ENCODE measurements at places on chromosomes 3 and 15. TPM values are rescaled to one million over a fixed set of nuclear protein-coding genes. Genes with fewer than 3 reads are reported as not detected.

UCN2 gene
- not detected for total RNA-seq

ZNF80 gene
- total RNA-seq, result 5.3 TPM

LRTM1 gene
- total RNA-seq, result not detected

SPATA12 gene
- not detected for total RNA-seq

GCSAM gene
- total RNA-seq, result 14.6 TPM

ZPLD1 gene
- total RNA-seq, result not detected

CCDC191 gene
- total RNA-seq, result 2.7 TPM

WDR76 gene
- 71.4 TPM for total RNA-seq

B4GALT4 gene
- 16.3 TPM for total RNA-seq

GRCh38 chr3:184022323-184022722, 4.6 kb upstream of the ABCC5 start:
- peaks cover 14% of the 10 kb centered on the region for H3K27me3 ChIP-seq
- no peak overlapping the region for H3K4me3 ChIP-seq
- no peaks in the 10 kb centered on the region for H3K36me3 ChIP-seq
- H3K27ac ChIP-seq, result no peak overlapping the region
- DNase-seq, result no peak

DNA sequence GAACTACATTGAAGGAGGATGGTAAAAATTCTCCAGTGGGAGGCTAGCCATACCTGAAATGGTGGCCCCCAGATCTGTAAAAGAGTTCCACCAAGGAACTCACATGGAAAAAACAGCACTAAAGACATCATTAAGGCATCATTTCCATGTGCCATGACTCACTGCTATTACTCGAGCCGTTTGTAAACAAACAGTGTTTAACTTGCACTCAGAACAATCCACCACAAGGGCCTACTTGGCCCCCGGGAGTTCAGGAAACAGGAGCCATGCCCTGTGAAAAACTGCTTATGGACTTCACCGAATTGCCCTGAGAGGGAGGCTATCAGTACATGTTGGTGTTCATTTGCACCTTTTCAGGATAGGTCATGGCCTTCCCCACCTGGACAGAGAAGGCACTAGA, 18.2 kb downstream of the CCR4 start:
- peaks cover 13% of the 10 kb centered on the region for H3K36me3 ChIP-seq

- DNase-seq, result no peak
- H3K4me3 ChIP-seq, result no peak overlapping the region
- no peaks in the 10 kb centered on the region for H3K4me1 ChIP-seq
- peaks cover 5% of the 10 kb centered on the region for H3K27me3 ChIP-seq
Measured at GRCh38 chr3:105233010-105233409, 133.7 kb upstream of the ALCAM start.

DNA sequence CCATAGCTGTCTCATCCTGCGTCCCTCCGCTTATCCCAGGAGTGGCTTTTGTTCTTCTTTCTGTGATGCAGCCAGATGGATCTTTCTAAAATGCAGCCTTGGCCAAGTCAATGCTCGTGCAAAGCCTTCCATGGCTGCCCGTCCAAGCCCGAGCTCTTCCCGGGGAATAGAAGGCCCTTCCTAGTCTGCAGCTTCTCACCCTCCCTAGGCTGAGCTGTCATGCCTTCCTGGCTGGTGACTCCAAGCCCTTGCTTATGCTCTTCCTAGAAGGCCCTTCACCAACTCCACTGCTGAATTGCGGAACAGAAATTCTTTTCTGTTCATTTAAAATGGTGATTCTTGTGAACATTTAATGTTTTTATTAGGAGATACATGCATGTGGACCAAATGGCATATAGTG, 95.9 kb downstream of the SMAD6 start:
- no peak for DNase-seq
- peaks cover 3% of the 10 kb centered on the region for H3K4me1 ChIP-seq
- H3K27me3 ChIP-seq, result peaks cover 2% of the 10 kb centered on the region
- no peak overlapping the region for H3K27ac ChIP-seq

DNA sequence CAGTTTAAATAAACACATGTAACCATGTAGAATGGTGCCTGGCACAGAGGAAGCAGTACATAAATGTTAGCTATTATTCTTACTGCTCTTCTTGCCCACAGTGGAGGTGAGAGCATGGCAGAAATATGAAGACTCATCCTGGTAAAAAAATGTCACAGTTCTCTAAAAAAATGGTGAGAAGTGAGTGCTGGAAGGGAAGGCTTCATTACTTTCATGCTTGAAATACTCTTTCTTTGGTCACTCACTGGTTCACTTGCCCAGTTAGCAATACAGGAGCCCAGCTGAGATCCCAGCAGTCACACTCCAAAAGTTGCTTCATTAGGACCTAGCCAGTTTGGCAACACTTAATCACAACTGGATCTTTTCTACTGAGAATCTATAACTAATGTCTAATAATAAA, 1017.2 kb downstream of the TUSC7 start:
- no peak overlapping the region for H3K27ac ChIP-seq
- DNase-seq, result no peak
- no peak overlapping the region for H3K4me3 ChIP-seq
- no peaks in the 10 kb centered on the region for H3K27me3 ChIP-seq

DNA sequence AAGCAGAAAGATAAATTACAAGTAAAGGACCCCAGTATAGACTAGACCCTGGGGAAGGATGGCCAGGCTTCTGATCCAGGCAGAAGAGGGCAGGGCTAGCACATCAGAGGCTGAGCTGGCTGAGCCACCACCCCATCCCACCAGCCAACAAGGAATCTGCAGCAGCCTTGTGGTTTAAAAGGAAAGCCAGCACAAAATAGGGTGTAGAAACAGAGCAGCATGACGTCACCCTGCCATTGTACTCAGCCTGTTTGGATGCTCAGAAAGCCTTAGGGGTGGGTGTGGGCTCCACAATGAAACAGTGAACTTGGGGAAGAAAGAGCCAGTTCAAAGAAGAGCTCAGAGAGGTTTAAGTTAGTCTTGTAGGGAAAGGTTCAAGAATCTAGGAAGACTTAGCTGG, 28.2 kb downstream of the DUOX1 start:
- peaks cover 1% of the 10 kb centered on the region for H3K36me3 ChIP-seq
- H3K4me3 ChIP-seq, result no peak overlapping the region
- H3K27ac ChIP-seq, result no peak overlapping the region
- H3K27me3 ChIP-seq, result no peaks in the 10 kb centered on the region
- H3K4me1 ChIP-seq, result peaks cover 8% of the 10 kb centered on the region
- no peak for DNase-seq

DNA sequence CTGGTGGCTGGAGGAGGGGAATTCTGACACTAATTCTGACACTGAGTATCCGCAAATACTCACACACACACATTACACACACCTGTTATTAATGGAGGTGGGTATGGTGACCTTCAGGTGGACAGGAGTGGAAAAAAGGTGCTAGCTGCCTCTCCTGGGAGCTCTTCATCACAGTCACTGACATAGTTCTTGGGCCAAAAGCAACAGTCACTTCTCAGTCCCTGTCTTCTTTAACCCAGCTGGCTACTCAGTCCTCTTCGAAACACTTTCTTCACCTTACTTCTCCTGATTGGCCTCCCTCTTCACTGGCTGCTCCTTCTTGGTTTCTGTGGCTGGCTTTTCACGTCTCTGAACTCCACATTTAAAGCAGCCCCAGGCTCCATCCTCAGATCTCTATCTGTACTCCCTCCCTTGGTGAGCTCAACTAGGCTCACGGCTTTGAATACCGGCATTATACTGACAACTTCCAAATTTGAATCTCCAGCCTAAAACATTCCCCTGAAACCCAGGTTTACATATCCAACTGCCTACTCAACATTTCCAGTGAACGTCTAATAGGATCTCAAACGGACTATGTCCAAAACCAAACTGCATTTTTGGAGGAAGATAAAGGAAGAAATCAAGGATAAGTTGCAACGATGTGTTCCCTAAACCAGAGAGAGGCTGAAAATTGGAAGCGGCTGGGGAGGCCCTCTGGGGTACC, 53.2 kb upstream of the HEG1 start:
- no peak for DNase-seq
- peaks cover 4% of the 10 kb centered on the region for H3K27me3 ChIP-seq
- H3K4me3 ChIP-seq, result peak overlapping the region; percentile 1

GRCh38 chr3:24933401-24933800, 438.8 kb upstream of the THRB start:
- H3K27me3 ChIP-seq, result no peaks in the 10 kb centered on the region
- no peak overlapping the region for H3K4me3 ChIP-seq
- H3K27ac ChIP-seq, result no peak overlapping the region
- no peak for DNase-seq

GRCh38 chr3:36686516-36686915, 77.8 kb downstream of the DCLK3 start:
- no peak overlapping the region for H3K4me3 ChIP-seq
- H3K27me3 ChIP-seq, result peaks cover 12% of the 10 kb centered on the region
- H3K27ac ChIP-seq, result no peak overlapping the region
- no peaks in the 10 kb centered on the region for H3K36me3 ChIP-seq
- no peak for DNase-seq

GRCh38 chr3:113663324-113663750, 33.1 kb downstream of the USF3 start:
- H3K27ac ChIP-seq, result no peak overlapping the region
- H3K27me3 ChIP-seq, result no peaks in the 10 kb centered on the region
- peaks cover 18% of the 10 kb centered on the region for H3K4me1 ChIP-seq
- no peak overlapping the region for H3K4me3 ChIP-seq
- H3K36me3 ChIP-seq, result peaks cover 36% of the 10 kb centered on the region

GRCh38 chr3:175980486-175981090, 1121.5 kb downstream of the NAALADL2 start:
- no peak overlapping the region for H3K27ac ChIP-seq
- no peaks in the 10 kb centered on the region for H3K4me1 ChIP-seq
- no peak overlapping the region for H3K4me3 ChIP-seq
- H3K36me3 ChIP-seq, result no peaks in the 10 kb centered on the region
- H3K27me3 ChIP-seq, result no peaks in the 10 kb centered on the region

DNA sequence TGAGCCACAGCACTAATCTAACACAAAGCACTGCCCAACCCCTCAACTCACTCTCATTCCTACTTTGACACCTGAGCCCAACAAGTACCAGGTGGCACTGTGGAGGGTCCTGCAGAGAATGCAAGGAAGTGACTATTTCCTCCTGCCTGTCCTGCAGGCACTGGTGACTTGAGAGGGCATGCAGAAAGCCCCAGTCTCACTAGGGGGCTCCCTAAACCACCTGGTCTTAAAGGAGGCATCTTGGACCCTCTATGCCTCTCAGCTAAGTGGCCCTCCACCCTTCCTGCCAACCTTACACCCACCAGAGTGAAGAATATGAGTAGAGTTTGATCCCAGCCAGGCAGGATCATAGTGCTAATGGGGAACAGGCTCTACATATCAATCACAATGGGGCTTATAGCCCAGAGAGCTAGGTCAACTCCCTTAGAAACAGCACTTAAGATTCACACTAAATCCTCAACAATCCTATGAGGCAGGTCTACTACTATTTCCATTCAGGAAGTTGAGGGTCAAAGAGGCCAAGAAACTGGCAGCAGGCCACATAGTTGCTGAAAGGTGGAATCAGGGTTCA, 15.2 kb downstream of the TRAIP start:
- no peak overlapping the region for H3K27ac ChIP-seq
- peaks cover 1% of the 10 kb centered on the region for H3K4me1 ChIP-seq
- DNase-seq, result no peak
- no peaks in the 10 kb centered on the region for H3K27me3 ChIP-seq
- peaks cover 8% of the 10 kb centered on the region for H3K36me3 ChIP-seq

GRCh38 chr15:31082771-31083369, 18.7 kb downstream of the TRPM1 start:
- H3K4me3 ChIP-seq, result no peak overlapping the region

DNA sequence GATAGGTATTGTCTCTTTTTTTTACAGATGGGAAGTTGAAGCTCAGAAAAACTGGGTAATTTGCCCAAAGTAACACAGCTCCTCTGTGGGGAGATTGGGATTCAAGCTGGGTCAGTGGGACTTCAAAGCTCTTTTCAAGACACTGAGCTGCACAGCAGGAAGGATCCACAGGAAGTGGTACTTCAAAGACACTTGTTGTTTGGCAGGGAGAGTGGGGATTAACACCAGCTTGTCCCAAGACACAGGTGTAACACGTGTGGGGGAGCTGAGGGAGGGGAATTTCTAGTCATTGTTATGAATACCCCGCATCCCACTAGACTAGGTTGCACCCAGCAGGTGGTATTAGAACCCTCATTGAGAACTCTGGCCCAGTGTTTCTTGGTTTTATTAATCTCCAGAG, 116.0 kb downstream of the FOXB1 start:
- peaks cover 19% of the 10 kb centered on the region for H3K4me1 ChIP-seq
- peaks cover 9% of the 10 kb centered on the region for H3K27me3 ChIP-seq
- H3K36me3 ChIP-seq, result no peaks in the 10 kb centered on the region
- no peak overlapping the region for H3K27ac ChIP-seq

DNA sequence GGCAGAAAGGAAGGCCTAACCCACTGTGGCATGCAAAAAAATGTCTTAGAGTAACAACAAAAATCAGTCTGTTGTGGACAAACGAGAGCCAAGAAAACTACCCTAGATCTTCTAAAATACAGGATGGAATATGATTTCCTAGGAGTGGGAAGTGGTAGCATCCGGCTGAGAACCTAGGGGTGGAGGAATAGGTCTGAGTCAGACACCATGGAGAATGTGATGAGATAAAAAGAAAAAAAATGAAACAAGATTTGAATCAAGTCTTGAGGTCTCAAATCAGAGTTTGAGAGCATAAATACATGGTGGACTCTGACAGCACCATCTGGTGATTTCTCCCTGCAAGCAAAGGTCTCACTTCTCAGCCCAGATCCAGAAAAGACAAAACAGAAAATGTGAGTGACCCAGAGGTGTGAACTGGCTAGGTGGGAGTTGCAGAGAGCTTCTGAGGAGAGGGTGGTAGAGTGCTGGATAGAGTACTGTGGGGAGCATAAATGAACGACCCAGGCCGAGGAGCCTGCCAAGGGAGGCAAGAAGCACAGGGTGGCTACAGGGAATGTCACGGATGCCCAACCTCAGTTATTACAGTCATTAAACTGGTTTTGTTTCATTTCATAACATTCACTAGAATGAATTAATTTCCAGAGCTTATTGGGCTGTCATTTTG, 27.6 kb upstream of the VEPH1 start:
- H3K4me3 ChIP-seq, result no peak overlapping the region
- peaks cover 2% of the 10 kb centered on the region for H3K27me3 ChIP-seq
- H3K4me1 ChIP-seq, result no peaks in the 10 kb centered on the region
- no peak for DNase-seq
- no peaks in the 10 kb centered on the region for H3K36me3 ChIP-seq

DNA sequence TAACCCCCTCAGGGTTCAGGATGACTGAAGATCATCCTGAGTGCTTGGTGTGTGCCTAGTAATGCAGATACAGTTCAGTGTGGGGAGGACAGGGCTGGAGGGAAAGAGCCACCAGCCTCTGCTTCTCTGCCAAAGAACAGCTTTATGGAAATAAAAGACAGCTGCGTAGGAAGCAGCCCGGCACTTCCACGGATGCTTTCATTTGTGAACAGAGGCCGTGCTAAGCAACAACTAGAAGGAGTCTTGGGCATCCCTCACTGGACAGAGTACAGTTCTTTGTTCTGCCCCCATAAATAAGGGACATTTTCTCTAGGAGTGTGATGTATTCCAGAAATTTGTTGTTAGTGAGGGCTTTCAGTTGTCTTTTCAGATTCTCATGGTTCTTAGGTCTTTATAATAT, 194.8 kb upstream of the RGMA start:
- H3K4me3 ChIP-seq, result no peak overlapping the region
- H3K4me1 ChIP-seq, result no peaks in the 10 kb centered on the region
- peaks cover 3% of the 10 kb centered on the region for H3K27me3 ChIP-seq

- no peak for DNase-seq
- no peaks in the 10 kb centered on the region for H3K27me3 ChIP-seq
- no peak overlapping the region for H3K4me3 ChIP-seq
- no peaks in the 10 kb centered on the region for H3K4me1 ChIP-seq
- no peaks in the 10 kb centered on the region for H3K36me3 ChIP-seq
Measured at GRCh38 chr3:79200456-79200855, 567.3 kb downstream of the ROBO1 start.
